ENCODE measurements at places on chromosomes 2 and 18.

DNA sequence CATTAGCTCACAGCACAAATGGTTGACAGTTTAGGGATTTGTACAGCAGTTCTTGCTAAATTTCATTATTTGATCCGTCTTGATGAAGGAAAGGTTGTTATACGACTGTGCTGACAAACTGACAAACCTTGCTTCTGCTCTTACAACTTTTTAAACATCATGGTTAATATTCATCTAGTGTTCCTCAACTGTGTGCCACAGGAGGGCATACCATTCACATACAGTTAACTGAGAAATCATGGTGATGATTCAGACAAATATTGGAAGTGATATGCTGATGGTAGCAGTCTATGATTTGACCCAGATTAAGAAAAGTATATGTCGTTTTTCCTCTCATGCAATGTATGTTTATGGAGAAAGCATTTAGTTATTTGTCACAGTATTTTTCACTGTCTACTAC is 129.8 kb upstream of the FSIP2 start:
- DNase-seq, result no peak

GRCh38 chr18:50717563-50717962 is 102.3 kb downstream of the MRO start:
- DNase-seq, result no peak

- DNase-seq, result no peak
Measured at GRCh38 chr18:13309031-13309747, 90.6 kb downstream of the LDLRAD4 start.

DNA sequence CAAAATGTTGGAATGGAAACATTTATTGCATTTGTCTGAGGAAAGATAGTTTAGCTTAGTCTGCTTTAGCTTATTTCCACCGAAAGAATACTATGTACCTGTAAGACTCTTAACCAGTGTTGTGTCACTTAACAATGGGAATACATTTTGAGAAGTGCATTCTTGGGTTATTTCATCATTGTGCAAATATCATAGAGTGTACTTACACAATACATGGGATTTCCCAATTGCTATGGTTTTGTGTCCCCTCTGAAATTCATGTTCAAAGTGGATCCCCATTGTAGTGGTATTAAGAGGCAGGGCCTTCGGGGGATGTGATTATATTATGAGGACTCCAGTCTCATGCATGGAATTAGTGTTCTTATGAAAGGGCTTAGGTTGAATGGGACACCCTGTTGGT is 249.4 kb upstream of the UBE2E3 start:
- no peak for DNase-seq

GRCh38 chr2:38496927-38497669 is 105.6 kb downstream of the HNRNPLL start:
- DNase-seq, result no peak

DNA sequence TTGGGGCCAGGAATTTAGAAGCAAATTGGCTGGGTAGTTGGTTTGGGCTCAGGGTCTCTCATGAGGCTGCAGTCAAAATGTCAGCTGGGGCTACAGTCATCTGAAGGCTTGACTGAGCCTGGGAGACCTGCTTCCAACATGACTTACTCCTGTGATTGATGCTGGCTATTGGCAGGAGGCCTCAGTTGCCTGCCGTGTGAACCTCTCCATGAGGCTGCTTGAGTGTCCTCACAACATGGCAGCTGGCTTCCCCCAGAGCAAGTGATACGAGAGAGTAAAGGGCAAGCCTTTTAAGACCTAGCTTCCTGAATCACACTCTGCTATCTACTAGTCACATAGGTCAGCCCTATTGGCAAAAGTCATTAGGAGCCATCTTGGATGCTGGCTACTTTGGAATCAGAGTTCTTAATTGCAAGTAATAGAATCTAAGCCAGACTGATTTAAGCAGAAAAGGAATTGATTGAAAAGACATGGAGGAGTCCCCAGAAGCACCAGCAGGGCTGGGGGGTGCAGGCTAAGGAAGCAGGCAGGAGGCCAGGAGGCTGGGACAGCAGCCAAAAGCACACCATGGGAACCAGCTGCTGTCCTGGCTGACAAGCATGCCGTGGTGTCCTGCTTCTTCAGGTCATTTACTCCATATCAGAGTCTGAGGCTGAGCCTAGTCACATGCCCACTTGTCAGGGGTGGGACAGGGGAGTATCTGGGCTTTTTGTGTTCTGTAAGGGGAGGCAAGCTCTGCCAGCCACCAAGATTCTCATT is 7.8 kb upstream of the GIGYF2 start:
- no peak for DNase-seq

- DNase-seq, result no peak
Measured at GRCh38 chr2:192885569-192886160, 690.9 kb upstream of the TMEFF2 start.

- DNase-seq, result no peak
Measured at GRCh38 chr18:51621113-51621863, 423.8 kb upstream of the MEX3C start.

GRCh38 chr18:63339920-63340484 is 20.4 kb upstream of the BCL2 start:
- DNase-seq, result peak; percentile 32

DNA sequence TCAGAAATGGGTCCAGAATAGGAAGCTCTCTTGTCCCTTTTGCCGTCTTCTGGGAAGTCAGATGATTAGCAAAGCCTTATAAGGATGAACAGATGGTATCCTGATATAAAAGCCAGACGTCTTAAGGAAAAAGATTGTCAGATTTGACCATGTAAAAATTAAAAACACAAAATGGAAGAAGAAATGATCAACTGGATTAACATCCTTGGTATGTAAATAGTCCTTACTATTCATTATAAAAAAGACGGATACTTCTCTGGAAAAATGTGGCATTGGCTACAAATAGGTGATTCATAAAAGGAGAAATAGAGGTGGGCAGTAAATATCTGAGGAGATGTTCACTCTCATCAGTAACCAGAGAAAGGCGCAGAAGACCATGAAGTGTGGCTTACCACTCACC is 33.7 kb upstream of the SCLY start:
- no peak for DNase-seq

DNA sequence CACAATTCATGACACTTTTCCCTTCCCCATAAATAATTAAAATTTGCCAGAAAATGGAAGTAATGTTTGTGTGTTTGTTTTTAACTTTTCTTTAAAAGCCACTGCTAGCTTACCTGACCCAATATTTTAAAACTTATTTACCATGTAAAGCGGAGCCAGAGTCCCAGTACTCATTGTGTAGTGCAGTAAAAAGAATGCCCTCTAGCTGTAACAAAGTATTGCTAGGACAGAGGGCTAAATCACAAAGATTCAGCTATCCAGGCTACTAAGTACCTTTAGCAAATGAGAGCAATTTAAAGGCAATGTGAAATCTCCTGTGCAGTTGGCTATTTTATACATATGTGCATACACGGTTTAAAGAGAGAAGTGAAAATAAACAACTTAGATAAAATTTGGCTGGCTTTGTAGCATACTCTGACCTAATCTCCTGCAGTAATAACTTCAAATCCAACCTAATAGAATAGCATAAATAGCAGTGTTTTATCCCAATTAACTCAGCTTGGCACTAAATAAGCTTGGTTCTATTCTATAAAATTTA is 997.4 kb upstream of the PIK3C3 start:
- no peak for DNase-seq

- DNase-seq, result no peak
Measured at GRCh38 chr2:1598041-1598710, 146.1 kb downstream of the PXDN start.

DNA sequence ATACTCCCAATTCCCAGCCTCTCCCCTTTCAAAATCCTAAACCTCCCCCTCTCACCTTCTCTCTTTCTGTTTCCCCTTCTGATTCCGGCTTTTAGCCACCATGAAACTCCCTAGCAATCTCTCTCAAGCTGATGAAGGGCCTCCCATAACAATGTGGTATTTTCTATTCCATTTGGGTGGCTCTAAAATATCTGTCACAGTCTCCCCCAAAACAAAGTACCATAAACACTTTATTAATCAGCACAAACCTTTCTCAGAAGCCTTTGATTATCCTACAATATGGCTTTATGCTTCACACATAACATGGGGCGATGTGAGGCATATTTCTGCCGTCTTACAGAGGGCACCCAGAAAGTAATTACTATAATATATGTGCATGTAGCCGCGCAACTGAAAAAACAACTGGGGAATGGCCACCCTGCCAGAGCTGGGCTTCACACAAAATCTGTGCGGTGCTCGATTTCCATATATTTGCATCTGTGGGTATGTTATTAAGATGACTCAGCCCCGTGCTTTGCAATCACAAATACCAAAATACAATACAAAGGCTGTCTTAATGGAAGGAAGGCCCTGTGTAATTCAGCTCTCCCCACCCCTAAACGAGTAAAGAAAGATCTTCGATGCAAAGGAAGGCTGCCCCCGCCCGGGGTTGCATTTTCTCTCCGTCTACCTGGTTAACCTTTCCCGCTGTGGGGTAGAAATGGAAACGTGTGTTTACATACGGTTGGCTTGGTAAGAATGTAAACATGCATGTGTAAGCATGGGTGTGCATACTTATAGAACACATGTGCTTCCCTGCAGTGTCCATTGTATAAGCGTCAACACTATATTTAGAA is 81.4 kb downstream of the CELF4 start:
- no peak for DNase-seq

DNA sequence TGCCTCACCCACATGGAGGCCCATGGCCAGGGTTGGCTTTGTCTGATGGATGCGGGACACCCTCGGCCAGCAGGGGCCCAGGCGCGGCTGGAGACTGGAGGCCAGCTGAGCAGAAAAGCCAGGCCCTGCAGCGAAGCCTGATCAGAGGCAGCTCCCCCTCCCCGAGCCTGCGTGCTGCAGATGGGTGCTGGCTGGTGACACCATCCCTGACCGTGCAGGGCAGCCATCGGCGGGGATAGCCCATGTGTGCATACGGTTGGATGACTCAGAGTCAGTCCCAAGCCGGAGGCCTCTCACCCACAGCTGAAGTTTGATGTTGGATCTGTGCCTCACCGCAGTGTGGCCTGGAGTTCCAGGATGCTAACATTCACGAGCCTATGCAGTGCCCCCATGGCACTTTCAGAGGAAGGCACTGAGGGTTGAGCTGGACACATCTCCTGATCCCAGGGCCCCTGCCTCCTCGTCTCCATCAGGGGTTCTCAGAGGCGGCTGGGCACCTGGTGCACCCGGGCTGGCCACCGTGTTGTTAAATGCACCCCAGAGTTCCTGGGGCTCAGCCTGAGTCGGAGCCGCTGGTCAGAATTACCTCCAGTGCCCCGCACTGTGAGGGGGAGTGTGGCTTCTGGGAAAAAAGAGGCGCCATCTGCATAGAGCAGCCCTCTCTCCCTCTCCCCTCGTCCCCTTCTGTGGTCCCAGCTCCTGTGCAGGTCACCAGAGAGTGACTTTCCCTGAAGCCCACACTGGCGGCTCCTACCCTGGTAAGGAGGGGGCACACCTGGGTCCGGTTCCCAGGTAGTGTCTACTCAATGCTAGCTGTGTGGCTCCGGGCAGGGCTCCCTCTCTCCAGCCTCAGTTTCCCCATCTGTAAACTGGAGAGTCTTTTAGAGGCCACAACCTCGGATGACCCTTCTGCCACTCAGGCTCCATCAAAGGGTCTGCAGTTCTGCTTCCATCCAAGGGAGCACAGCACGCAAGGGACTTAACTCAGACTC is 19.4 kb upstream of the KIF1A start:
- DNase-seq, result no peak

DNA sequence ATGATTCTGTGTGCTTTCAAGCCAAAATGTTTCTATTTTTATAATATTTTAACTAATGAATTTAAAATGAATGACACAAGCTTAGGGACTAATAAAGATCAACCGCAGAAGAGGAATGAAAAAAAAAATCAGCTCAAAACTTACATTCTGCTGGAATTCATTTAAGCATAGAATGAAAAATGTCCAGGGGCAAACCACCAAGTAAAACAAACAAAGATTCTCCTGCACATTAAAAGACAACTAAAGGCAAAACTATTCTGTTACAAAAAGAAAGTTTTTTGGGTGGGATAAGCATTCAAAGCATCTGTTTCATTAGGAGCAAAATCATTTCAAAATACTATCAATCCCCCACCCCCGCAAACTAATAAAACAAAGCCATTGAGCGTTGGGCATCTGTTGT is 99.3 kb upstream of the SOX11 start:
- no peak for DNase-seq

DNA sequence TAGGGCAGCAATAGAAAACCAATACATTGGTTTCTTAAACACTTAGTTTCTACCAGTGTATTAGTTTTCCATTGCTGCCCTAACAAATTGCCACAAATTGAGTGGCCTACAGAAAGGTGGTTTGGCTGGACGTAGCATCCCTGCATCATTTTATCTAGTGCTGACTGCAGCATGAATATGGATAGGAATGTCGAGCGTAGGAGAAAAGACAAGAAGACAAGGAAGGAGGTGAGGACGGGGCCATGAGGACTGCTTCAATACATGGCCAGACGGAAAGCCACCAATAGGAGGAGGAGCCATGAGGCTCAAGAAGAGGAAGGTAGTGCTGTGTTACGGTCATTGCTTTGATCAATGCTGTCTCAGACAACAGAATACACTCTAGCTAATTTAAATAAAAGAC is 154.5 kb upstream of the NDUFV2 start:
- no peak for DNase-seq

GRCh38 chr2:44974064-44974715 is 32.7 kb downstream of the SIX3 start:
- no peak for DNase-seq

DNA sequence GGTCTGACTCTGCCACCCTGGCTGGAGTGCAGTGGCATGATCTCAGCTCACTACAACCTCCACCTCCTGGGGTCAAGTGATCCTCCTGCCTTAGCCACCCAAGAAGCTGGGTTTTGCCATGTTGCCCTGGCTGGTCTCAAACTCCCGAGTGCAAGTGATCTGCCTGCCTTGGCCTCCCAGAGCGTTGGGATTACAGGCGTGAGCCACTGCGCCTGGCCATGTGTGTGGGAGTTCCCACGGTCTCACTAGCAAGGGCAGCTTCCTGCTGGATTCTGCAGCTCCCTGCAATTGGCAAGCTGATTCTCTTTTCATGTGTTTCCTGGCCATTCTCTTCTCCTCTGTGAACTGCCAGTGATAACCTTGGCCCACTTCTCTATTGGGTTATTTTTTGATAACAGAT is 84.0 kb downstream of the USP40 start:
- DNase-seq, result no peak

- DNase-seq, result no peak
Measured at GRCh38 chr2:176127774-176128072, 1.8 kb upstream of the HOXD8 start.

DNA sequence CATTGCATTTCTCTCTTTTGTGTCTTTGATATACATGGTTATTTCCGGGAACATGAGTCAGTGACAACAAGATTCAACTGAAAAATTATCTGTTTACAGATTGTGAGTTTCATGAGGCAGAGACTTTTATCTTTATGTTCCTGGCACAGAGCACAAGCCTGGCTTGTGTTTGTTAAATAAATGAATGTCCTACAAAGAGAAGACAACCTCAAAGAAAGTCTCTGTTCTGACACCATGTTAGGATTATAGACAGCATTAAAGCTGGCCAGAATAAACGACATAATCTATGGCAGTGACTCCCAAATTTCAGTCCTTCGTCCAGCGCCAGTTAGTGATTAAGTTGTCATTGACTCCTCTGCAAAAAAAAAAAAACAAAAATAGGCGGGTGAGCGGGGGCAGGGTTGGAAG is 97.4 kb upstream of the DNAJC10 start:
- no peak for DNase-seq

- no peak for DNase-seq
Measured at GRCh38 chr2:235553696-235554100, 59.9 kb downstream of the AGAP1 start.

GRCh38 chr2:11904029-11904428 is 157.6 kb downstream of the LPIN1 start:
- DNase-seq, result no peak

GRCh38 chr2:40101131-40101575 is 322.1 kb upstream of the THUMPD2 start:
- no peak for DNase-seq
